ENCODE measurements at places on chromosomes 6 and 20. TPM values are rescaled to one million over a fixed set of nuclear protein-coding genes. Genes with fewer than 3 reads are reported as not detected.

DNA sequence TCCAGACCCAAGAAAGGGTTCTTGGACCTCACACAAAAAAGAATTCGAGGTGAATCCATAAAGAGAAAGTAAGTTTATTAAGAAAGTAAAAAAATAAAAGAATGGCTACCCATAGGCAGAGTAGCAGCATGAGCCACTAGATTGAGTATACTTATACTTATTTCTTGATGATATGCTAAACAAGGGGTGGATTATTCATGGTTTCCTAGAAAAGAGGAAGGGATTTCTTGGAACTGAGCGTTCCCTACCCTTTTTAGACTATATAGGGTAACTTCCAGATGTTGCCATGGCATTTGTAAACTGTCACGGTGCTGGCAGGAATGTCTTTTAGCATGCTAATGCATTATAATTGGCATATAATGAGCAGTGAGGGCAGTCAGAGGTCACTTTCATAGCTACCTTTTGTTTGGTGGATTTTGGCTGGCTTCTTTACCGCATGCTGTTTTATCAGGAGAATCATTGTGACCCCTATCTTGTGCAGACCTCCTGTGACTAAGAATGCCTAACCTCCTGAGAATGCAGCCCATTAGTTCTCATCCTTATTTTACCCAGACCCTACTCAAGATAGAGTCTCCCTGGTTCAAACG is 44.3 kb downstream of the TENT5A start:
- no peaks in the 10 kb centered on the region for H3K27me3 ChIP-seq
- no peaks in the 10 kb centered on the region for H3K36me3 ChIP-seq
- no peak overlapping the region for H3K4me3 ChIP-seq
- H3K27ac ChIP-seq, result no peak overlapping the region

The MUC21 gene
- total RNA-seq, result not detected

- no peak overlapping the region for H3K27ac ChIP-seq
- H3K4me1 ChIP-seq, result no peaks in the 10 kb centered on the region
- H3K27me3 ChIP-seq, result no peaks in the 10 kb centered on the region
Observed at GRCh38 chr20:32501709-32502108, 83.4 kb downstream of the NOL4L start.

- no peaks in the 10 kb centered on the region for H3K4me1 ChIP-seq
- no peaks in the 10 kb centered on the region for H3K36me3 ChIP-seq
- no peak for DNase-seq
- no peak overlapping the region for H3K4me3 ChIP-seq
- no peaks in the 10 kb centered on the region for H3K27me3 ChIP-seq
Observed at GRCh38 chr6:70852667-70853246, 104.1 kb downstream of the B3GAT2 start.

Data from Panc1 (cell line).